ENCODE measurements at places on chromosomes 12 and 14.

- no peak for DNase-seq
Measured at GRCh38 chr14:34098045-34098984, 147.4 kb upstream of the EGLN3 start.

DNA sequence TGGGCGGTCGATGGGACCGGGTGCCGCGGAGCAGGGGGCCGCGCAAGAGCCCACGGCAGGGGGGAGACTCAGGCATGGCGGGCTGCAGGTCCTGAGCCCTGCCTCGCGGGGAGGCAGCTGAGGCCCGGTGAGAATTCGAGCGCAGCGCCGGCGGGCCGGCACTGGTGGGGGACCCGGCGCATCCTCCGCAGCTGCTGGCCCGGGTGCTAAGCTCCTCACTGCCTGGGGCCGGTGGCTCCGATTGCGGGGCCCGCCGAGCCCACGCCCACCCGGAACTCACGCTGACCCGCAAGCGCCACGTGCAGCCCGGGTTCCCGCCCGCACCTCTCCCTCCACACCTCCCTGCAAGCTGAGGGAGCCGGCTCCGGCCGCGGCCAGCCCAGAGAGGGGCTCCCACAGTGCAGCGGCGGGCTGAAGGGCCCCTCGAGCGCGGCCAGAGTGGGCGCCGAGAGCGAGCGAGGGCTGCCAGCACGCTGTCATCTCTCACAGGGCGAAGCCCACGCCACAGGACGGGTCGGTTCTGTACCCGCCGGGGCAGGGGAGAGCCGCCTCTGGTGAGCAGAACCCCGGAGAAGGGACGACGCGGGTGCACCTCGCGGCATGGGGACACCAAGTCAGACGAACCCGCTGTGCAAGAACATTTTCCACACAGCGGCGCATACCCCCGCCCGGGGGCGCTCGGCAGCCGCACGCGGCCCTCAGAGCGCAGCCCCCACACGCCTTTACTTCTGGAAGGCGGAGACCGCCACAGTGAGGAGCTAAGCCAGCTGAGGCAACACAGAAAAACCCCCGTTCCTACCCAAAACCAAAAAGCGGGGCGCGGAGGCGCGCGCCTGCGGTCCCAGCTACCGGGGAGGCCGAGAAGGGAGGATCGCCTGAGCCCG is 1.2 kb upstream of the SIVA1 start:
- DNase-seq: no peak

DNA sequence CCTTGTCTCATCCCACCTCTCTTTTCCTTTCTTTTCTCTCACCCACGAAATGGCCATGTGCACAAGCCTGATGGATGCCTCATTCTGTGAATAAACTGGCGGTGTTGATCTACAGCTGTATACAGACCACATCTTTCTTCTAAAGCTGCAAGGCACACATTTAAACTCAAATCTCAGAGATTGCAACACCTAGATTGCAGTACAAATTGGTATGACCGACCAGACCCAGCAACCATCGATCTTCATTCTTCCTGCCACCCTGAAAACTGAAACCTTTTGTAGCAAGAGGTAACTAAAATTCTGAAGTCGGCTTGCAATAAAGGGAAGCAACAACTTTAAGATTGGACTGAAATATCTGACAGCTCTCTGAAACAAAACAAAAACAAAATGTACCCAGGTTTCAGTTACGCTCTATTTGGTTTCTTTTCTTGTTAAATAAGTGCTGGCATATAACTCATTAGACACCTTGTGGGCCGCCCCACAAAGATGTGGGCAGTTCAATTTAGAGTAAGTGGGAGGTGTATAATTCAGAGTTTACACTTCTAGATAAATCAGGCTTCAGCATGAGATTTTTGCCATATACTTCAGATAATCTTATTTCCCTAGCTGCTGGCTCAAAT is 390.0 kb upstream of the NOVA1 start:
- no peak for DNase-seq

- DNase-seq: peak; percentile 18
Measured at GRCh38 chr12:94305130-94305957, 154.3 kb downstream of the CEP83 start.

GRCh38 chr12:106773286-106774004 is 1.0 kb upstream of the RIC8B start:
- DNase-seq: no peak

- DNase-seq: no peak
Measured at GRCh38 chr14:28608851-28609828, 157.4 kb upstream of the FOXG1 start.

DNA sequence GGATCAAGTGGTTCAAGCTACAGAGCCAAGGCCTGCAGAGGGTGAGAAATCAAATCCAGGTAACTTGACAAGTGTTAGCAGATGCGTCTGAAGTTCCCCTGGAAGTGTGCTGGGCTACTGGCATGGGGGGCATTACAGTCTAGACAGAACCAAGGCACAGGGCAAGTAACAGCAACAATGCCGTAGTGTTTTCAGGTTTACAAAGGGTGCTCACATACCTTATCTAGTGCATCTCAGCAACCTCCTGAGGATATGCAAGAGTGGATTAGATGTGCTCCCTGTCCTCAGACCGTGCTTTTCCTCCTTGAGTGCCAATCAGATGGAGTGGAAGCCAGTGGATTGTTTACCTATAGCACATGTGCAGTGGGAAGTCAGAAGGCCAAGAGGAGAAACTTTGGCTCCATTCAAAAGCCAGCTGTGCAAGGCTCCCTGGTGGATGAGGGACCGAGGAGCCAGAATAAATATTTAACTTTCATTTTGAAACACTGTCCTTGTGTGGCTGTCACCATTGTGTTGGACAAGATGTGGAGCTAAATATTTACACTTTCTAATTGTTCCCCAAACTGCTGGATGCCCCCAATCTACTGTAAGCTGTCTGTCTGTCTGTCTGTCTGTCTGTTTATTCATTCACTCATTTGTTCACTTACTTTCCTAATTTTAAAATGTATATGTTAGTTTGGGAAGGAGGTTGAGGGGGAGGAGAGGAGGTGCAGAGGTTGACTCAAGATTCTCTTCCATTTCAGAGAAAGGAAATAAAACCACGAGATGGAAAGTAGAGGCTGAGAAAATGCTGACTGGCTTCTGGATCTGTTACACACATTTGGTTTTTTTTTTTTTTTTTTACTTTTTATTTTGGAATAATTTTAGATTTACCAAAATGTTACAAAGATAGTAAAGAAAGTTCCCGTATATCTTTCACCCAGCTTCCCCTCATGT is 184.0 kb upstream of the PARP11 start:
- DNase-seq: no peak

DNA sequence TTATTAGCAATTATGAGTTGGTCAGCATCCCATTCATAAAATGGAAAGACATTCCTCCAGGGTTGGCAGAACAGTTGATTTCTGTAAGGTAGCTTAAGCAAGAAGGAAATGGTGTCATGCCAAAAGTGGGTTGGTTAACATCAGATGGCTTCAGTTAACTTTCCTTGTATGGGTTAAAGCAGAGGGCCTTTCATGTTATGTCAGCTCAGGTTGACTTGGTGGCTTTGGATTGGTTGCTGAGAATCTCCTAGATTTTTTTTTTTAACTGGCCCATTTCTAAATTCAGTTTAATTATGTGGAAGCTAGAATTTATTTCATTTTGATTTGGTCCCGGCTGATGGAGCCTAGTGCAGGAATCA is 87.8 kb downstream of the BBS10 start:
- no peak for DNase-seq

DNA sequence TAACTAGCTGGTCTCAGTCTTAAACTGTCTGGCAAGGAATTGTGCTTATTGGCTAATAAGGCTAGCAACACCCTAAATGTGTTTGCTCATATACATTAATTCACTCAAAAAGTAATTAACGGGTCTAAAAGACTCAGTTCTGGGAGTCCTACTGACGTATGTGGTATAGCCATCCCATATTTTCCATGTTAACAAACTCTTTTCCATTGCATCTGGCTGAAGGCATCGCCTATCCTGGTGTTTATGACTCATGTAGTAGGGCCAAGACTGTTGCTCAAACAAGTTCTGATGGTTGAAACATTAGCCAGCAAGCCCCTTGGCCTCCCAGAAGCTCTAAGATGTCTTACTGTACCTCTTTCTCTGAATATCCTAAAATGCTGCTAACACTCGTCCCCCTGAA is 98.5 kb downstream of the PHLDA1 start:
- no peak for DNase-seq

DNA sequence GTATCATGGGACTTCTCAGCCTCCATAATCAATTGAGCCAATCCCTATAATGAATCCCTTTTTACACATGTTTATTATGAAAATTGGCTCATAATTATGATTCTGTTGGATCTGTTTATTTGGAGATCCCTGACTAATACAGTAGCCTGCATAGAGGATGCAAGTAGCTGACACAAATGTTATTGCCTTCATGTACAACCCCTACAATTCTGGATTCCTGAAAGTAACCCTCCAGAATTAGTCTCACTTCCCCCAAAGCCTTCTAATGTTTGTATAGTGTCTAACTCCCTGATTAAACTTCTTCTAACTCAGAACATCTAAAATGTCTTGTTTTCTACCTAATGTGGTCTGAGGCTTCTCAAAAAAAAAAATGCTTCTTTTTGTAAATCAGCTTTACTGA is 6.6 kb upstream of the SMIM10L1 start:
- DNase-seq: no peak

- DNase-seq: no peak
Measured at GRCh38 chr14:55899531-55899930, 218.7 kb upstream of the PELI2 start.

DNA sequence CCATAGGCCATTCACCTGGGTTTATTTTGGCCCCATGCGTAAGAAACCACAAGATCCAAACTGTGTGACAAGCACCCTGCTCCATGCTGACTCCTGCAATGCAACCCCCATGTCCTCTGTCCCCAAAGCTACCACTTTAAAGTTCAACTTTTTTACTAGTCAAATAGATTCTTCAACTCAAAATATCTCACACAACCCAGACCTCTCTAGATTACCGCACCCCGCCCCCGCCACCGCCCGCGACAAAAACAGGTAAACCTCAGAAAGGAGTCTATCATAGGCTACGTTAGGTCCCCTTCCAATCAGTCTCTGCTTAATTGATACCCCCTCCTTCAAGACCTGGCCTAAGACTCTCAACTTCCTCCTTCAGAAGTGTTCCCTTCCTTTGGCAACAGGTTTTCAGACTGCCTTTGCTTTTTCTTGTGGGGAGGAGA is 2.2 kb downstream of the ZFP36L1 start:
- no peak for DNase-seq

GRCh38 chr12:130435826-130436225 is 98.1 kb downstream of the PIWIL1 start:
- no peak for DNase-seq

- DNase-seq: no peak
Measured at GRCh38 chr12:21527451-21528180, 1.5 kb downstream of the SPX start.

DNA sequence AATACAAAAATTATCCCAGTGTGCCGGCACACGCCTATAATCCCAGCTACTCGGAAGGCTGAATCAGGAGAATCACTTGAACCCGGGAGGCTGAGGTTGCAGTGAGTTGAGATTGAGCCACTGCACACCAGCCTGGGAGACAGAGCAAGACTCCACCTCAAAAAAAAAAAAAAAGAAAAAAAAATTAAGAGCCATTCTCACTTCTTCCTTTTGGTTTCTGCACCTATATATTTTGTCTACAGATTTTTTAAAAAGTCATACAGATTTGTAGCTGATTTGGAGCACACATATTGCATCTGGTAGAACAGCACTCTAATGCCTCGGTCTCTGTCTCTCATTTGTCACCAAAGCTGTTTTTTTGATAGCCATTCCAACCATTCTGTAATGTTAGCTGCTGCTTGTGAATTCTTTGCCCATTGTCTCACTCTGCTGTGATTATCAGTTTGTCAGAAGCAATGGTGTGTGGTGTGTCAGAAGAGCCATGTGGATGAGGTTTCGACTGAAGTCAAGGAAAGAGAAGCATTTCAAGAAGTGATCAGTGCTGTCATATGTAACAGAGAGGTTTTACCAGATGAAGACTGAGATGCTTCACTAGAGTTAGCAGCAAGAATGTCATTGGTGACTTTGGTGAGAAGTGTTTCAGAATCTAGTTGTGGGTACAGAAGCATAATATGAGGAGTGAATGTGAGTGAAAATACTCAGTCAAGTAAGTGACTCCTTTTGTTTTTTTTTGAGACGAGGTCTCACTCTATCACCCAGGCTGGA is 8.7 kb upstream of the KTN1 start:
- no peak for DNase-seq

- no peak for DNase-seq
Measured at GRCh38 chr14:48936849-48937248, 649.3 kb downstream of the RPS29 start.

- DNase-seq: no peak
Measured at GRCh38 chr14:61130512-61131260, 149.6 kb downstream of the SLC38A6 start.

GRCh38 chr14:33449268-33449667 is 501.6 kb downstream of the EGLN3 start:
- DNase-seq: no peak

DNA sequence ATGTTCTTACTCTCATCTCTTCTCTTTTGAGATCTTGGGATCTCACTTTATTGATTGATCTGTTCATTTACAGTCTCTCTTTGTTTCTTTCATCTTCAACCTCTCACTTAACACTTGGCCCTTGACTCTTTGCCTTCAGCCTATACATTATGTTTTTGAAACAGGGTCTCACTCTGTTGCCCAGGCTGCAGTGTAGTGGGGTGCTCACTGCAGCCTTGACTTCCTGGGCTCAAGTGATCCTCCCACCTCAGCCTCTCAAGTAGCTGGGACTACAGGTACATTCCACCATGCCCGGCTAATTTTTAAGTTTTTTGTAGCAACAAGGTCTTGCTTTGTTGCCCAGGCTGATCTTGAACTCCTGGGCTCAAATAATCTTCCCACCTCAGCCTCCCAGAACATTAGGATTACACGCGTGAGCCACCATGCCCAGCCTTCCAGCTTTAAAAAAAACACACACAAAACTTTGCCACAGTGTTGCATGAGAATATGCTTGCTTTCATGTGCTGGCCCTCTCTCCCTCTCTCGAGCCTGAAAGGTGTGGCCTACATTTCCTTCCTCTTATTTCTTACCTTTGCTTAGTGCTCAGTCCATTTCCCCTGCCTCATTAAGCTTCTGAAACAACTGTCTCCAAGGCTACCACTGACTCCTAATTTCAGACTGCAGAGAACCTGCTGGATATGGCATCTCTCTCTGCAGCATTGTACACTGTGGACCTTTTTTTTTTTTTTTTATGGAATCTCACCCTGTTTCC is 9.9 kb downstream of the DIP2B start:
- no peak for DNase-seq

DNA sequence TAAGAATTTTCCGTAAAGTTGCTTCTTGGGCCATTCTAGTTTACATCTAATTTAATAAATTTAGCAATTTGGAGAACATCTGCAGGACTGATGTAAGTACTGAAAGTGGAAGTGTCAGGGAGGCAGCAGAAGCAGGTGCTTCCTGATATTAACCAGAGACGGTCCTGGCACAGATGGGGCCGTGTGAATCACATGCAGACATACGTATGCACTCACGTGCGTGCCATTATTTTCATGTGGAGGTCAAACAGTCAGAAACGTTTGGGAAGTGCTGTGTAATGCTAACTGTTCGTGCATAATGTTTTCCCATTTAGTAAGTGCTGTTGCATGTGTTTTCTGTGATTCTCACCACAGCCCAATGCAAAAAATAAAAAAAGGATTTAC is 87.8 kb upstream of the DYNC1H1 start:
- DNase-seq: peak; percentile 28
